ENCODE measurements at places on chromosomes 4 and X.

- no peak for DNase-seq
Observed at GRCh38 chr4:154478547-154478946, 13.1 kb downstream of the DCHS2 start.

GRCh38 chr4:120591038-120591437 lies 331.5 kb downstream of the PRDM5 start:
- no peak for DNase-seq

DNA sequence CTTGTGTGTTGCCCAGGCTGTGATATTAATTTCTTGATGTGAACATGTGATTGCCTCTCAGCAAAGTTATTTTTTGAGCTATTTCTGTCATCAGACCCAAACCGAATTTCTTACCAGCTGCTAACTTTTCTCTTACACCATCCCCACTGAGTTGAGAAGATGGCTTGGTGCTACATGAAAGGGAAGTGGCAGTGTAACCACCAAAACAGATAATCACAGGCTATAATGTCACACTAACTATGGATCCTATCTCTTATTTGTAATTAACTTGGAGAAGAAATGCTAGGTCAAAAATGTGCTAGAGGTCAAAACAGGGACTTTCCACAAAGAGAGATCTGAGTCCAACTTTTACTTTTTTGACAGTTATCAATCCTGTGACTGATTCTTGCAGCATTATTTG lies 43.8 kb downstream of the ELOVL6 start:
- DNase-seq: peak; percentile 11

DNA sequence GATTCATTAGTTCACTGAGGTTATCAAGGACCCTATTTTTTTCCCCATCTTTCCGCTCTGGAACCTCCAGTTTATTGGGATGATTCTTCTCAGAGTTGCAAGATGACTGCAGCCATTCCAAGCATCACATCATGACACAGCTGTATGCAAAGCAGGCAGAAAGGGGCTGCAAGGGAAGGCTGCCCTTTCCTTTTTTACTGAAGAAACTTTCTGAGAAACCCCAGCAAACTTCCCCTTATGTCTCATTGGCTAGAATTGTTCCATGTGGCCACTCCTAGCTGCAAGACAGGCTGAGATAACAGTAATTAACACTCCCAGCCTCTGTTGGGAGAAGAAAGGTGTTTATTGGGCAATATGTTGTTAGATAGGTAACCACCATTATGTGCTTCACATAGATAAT lies 102.6 kb downstream of the SATL1 start:
- DNase-seq: no peak

- peak; percentile 6 for DNase-seq
Observed at GRCh38 chrX:41688835-41689234, at the start of gene GPR34. Gene GPR34, plus strand, starts transcription at chrX:41688973. Its CDS starts 6,661 bp downstream, at chrX:41695634.

- DNase-seq: no peak
Observed at GRCh38 chr4:40321574-40322275, 13.4 kb upstream of the CHRNA9 start.

DNA sequence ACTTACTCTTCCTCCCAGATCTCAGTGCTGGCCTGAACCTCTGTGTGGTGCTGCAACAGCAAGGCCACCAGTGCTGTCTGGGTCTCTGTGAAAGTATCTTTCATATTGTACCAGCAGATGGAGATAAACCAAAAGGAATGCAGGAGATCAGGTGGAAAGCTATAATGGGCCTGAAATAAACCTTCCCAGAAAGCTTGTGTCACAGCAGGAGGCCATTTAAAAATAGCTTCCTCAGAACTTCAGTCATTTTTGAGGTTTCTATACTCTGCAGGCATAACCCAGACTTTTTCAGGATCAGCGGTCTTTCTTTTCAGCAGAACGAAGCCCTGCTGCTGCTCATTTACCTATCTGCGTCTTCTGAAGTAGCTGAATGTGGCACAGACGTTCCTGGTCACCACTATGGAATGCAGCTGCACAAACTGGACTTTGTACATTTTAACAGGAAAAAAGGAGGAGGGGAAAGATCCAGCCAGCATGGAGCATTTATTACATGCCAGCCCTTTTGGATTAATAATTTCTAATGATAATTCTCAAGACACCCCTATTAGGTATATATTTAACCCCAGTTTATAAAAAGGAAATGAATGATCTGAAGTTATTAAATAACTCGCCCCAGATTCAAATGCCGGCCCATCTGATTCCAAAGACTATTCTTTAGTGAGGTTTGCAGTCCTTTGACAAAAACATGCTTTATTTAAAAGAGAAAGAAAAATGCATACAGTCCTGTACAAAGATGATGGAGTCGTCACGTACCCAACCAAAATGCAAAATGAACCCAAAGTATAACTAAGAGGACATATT lies 119.7 kb downstream of the NFKB1 start:
- peak; percentile 45 for DNase-seq

- DNase-seq: no peak
Observed at GRCh38 chr4:65450899-65451298, 219.4 kb downstream of the EPHA5 start.

- no peak for DNase-seq
Observed at GRCh38 chr4:1223841-1224809, 24.8 kb downstream of the CTBP1 start.

DNA sequence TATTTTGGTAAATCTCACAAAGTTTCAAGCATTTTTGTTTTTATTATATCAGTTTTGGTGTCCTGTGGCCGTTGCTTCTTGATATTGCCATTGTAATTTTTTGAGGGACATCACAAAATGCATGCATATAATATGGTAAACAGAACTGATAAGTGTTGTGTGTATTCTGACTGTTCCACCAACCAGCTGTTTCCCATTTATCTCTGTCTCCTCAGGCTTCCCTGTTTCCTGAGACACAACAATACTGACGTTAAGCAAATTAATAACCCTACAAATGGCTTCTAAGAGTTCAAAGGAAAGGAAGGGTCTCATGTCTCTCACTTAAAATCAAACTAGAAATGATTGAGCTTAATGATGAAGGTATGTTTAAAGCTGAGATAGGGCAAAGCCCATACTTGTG lies 40.0 kb downstream of the UGT2B10 start:
- DNase-seq: no peak

DNA sequence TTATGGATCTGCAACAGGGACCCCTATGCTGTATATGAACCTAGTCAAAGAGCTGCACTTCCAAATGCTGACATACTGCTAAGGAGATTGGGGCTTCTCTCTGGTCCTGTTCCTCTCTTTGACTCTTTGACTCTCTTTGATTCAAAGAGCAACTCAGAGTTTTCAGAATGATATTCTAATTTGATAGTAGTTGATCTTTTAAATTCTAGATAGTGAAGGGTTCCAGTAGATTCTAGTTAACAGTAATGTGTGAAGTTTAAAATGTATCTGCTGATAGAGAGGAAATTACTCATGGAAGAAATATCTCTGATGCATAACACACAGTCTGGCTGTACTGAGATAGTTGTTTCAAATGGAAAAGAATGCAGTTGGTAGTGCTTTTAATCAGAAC lies 239.1 kb downstream of the RASL11B start:
- DNase-seq: no peak

- no peak for DNase-seq
Observed at GRCh38 chr4:121336706-121337105, 44.1 kb downstream of the QRFPR start.

DNA sequence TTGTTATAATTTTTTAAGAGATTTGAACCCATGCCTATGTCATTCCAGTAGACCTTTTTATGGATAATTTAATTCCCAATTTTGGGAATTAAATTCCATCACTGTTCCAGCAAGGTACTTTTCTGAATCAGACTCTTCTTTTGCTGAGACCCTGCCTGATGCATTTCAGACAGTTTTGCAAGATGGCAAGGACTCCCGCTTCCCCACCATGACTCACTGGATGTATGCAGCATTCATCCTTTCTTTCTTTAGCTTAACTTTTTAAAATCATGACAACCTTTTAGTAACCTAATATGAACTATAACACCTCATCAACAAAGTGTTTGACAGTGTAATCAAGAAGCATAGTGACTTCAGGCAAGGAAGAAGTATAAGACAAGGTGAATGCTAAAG lies 178.1 kb upstream of the LEF1 start:
- DNase-seq: no peak
